ENCODE measurements at places on chromosomes 16 and 17. TPM values are rescaled to one million over a fixed set of nuclear protein-coding genes. Genes with fewer than 3 reads are reported as not detected.

Gene NRN1L
- not detected for total RNA-seq

DNA sequence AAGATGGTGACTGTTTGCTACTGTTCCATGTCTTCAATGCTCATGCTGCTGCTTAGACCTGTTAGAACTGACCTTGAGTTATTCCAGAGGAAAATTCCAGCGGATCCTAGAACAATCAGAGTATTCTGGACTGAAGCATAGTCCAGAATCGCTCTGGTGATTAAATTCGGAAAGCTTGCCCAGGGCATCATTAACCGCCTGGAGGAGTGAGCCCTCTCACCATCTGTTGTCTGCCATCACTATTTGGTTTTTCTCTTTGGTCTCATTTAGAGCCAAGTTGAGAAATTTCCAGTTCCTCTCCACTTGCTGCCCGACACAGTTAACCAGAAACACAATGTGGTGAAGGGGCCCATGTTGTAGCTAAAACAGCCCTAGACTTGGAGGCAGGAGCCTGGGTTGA lies 104.1 kb downstream of the BMERB1 start:
- H3K4me3 ChIP-seq: no peak overlapping the region
- H3K27me3 ChIP-seq: no peaks in the 10 kb centered on the region
- no peaks in the 10 kb centered on the region for H3K4me1 ChIP-seq
- H3K36me3 ChIP-seq: no peaks in the 10 kb centered on the region
- H3K27ac ChIP-seq: no peak overlapping the region

DNA sequence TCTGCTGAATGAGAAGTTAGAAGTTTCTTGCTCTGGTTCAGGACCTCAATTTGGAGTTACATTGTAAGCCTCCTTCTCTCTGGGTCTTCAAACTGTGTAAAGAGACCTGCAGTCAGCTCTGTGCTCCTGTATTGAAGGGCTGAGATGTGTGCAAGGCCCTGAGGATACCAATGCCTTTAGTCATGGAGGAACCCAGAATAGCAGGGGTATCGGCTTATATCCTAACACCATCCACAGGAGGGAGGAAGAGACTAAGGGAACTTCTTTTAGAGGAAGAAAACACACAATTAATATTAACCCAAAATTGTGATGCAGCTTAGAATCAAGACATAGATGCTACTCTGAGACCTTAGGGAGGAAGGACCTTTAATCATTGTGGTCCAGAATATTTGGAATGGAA lies 36.5 kb downstream of the GLP2R start:
- no peaks in the 10 kb centered on the region for H3K36me3 ChIP-seq
- no peak for DNase-seq
- no peaks in the 10 kb centered on the region for H3K4me1 ChIP-seq
- no peak overlapping the region for H3K27ac ChIP-seq
- no peak overlapping the region for H3K4me3 ChIP-seq
- no peaks in the 10 kb centered on the region for H3K27me3 ChIP-seq

GRCh38 chr16:88045820-88046303 lies 94.6 kb downstream of the BANP start:
- no peak overlapping the region for H3K4me3 ChIP-seq
- DNase-seq: peak; percentile 94
- H3K36me3 ChIP-seq: no peaks in the 10 kb centered on the region
- H3K27me3 ChIP-seq: no peaks in the 10 kb centered on the region
- no peaks in the 10 kb centered on the region for H3K4me1 ChIP-seq
- peak overlapping the region; percentile 81 for H3K27ac ChIP-seq

DNA sequence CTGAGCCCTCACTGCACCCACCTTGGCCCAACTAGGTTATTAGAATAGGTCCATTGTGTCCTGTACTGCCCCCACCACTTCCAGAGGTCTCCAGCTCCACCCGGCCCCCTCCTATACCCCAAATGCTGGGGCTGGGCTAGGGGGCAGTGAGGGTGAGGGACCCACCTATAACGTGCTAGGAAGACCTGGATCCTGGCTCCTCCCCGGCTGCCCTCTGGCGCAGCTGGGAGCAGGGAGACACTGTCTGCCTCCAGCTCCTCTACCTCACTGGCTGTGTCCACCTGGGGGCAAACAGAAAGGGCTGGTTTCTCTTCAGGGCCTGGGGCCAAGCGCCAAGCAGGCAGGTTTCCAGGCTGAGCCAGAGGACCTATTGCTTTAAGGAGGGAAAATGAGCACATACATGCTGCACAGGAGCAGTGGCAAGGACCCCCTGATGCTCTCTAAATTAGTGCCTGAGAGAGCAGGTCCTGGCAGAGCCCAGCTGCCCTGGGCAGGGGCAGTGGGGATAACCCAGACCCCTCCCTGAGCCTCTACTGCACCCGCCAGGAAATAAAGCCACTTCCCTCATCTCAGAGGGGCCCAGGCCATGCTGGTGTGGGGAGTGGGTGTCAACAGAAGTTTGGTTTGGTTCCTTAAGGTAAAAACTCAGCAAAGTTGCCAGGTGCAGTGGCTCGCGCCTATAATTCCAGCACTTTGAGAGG lies 12.2 kb downstream of the TSPOAP1 start:
- H3K4me3 ChIP-seq: no peak overlapping the region
- no peak overlapping the region for H3K27ac ChIP-seq
- H3K36me3 ChIP-seq: no peaks in the 10 kb centered on the region
- no peaks in the 10 kb centered on the region for H3K4me1 ChIP-seq
- H3K27me3 ChIP-seq: no peaks in the 10 kb centered on the region
